ENCODE measurements at places on chromosomes 7 and 10.

- DNase-seq: no peak
Observed at GRCh38 chr10:43816351-43817321, 168.0 kb upstream of the ZNF32 start.

DNA sequence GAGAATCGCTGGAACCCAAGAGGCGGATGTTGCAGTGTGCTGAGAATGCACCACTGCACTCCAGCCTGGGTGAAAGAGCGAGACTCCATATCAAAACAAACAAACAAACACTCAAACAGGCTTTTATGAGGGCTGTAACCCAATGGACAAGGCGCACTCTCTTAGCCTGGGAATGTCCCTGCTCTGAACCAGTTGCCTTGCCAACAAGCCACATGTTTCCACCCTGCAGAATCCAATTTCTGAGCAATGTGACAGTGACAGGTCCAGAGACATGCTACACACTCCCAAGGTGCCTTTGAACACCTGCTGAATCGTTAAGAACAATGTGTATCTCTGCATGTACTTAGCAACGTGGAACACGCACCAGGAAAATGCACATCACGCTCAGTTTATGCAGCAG is 186.8 kb upstream of the AUTS2 start:
- no peak for DNase-seq

DNA sequence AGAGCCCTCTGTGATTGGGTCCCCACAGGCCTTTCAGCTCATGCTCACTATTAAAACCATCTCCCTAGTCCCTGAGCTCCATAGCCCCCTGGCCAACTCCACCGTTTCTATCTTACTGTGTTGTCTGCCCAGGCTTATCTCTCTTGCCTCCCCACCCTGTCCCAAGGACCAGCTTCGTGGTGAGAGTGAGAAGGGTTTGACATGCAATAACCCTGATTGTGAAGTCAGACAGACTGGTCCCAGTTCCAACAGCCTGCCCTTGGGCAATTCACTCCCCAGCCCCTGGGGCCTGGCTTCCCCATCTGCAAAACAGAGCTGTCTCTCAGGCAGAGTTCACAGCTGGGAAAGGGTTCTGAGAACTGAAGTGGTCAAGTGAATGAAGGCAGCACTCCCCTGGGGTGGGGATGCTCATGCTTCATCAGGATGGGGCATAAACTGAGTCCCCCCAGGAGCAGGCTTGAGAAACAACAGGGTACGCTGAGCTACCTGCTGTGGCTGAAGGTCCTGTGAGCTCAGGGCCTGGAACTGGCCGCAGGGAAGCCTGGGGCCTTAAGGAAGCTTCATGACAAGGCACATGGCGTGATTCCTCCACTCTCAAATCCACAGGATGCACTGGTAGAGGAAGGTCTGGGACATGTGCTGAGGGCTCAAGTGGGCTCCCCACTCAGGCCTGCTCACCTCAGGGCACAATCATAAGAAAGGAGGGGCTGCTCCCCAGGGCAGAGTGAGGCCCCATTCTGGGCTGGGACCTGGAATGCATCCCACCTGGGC is 1.8 kb upstream of the PPIF start:
- no peak for DNase-seq

DNA sequence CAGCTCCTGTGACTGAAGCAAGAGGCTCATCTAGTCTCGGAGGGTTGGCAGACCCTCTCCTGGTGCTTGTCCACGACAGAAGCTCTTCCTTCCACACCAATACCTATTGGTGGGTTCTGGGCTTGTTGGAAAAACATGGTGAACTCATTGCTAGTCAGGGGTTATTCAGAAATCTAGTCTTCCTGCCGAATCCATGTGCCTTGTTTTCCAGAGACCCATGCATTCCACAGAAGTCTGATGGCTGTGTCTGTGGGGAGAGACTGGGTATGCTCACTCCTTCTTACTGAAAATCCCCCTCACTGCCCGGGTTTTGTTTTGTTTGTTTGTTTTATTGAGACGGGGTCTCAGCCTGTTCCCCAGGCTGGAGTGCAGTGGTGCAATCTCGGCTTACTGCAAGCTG is 138.3 kb downstream of the DNAJB6 start:
- DNase-seq: no peak

DNA sequence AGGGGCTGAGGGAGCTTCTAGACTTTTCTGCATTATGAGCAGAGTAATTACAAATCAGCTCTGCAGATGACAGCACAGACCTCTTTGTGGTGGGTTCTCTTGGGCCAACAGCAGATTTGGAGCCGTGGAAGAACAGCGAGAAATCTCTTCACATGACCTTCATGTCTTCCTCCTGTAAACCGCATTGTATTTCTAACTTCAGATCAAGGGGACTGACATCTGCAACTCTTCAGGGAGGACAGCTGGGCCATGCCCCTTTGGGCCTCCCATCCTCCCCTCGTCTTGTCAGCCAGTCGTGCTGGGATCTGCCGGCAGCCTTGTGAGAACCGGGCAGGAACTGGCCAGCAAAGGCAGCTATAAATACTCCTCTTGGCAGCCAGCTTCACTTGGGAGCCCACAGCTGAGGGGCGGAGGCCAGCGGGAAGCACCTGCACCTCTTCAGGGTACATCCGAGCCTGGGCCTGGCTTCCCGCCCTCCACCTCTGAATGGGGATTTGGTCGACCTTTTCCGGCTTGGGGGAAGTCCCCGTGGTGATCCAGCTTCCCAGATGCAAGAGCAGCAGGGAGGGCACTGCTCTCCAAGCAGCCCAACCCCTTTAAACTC is 54.7 kb downstream of the STEAP1B start:
- DNase-seq: peak; percentile 76

DNA sequence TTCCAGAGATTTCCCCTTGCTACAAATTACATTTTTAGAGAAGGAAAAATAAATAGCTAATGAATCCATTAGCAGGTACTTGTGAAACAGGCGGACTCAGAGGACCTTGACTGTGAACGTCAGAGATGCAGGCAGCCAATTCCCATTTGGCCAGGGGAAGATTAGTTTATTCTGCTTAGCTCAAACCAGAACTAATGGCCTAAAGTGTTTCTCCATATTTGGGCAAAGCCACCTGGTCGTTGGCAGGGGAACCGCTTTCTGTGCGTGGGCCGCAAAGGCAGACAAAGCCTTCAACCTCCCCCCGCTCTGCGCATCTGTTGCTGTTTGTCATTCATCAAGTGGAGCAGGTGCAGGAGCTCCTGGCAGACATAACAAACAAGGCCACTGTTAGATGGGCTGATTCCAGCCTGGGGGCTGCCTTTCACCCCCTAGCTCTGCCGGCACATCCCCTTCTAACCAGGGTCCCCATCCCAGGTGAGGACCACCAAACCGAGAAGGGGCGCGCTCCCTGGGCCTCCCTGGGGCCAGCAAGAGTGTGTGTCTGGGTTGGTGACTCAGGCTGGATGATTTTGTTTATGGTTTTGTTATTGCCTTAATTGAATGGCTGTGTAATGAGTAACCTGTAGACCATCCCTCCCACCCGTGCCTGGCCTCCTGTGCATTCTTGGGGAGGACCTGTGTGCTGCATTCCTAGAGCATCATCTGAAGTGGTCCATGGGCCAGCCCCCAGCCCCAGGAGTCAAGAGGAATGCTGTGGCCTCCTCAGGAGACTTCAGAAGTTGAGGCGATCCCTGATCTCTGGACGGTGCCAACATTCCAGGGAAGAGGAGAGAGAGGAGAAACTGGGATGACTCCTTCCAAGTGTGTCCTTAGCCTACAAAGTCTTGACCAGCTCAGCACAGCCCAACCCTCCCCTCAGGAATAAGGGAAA is 14.5 kb upstream of the CPA1 start:
- peak; percentile 100 for DNase-seq

GRCh38 chr10:29517352-29517923 is 117.3 kb downstream of the SVIL start:
- peak; percentile 0 for DNase-seq

- no peak for DNase-seq
Observed at GRCh38 chr10:7121154-7121797, 289.6 kb downstream of the SFMBT2 start.

- DNase-seq: no peak
Observed at GRCh38 chr7:95694334-95694733, 78.0 kb upstream of the DYNC1I1 start.

- DNase-seq: no peak
Observed at GRCh38 chr10:49285232-49285631, 13.7 kb upstream of the C10orf71 start.

DNA sequence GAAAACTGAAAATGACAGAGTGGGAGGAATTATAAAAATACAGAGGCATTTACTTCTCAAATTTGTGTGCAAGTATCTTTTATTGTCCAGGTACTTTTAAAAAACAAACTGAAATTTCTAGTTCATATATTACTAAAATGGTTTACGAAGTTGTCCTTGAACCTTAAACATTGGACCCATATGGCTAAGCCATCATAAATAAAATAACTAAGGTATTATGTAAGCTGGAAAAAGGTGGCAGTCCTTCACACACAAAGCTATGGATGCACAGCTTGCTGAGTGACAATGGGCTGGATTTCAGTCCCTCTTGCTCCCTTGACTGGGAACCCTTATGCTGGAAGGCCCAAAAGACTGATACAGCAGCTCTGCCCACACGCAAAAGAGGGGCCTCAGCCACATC is 66.1 kb downstream of the COBL start:
- no peak for DNase-seq

GRCh38 chr10:101066896-101067355 is 5.1 kb downstream of the KAZALD1 start:
- DNase-seq: no peak

- DNase-seq: no peak
Observed at GRCh38 chr10:34163075-34163905, 651.8 kb downstream of the PARD3 start.

DNA sequence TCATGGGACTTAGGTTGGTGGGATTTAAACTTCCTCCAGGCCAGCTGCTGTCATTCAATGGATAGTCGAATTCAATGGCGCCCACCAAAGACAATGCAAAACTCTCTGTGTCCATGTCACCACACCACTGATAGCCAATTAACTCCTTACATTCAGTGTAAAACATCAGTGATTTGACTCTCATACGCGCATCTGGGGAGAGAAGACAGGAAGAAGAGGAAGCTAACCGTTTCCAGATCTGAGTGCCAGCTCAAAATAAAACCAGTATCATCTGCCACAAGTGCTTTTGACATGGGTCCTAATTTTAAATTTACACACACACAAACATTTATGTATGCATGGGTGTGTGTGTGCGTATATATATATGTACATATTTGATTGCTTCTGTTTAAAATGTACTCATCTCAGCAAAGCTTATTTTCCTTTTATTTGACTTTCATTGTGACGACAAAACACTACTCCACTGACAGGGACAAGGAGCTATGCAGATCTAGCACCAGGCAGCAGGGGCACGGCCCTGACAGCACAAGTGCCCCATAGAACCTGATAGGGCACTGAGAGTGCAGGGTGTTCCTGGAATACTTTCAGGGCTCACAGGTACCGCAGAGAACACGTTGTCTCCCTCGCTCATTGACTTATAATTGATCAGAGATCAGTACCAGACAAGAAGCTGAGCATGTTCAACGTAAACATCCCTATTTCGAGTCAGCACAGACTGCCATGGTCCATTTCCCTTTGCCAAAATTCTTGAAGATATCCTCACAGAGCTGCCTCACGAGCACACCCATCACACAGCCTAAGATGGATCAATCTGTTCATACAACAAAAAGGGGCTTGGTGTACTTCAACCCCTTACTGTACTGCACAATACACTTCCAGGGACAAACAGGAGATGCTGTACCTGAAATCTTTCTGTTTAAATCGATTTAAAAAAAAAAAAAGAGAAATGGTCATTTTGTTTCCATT is 176.1 kb downstream of the COBL start:
- no peak for DNase-seq

- no peak for DNase-seq
Observed at GRCh38 chr7:87216701-87217508, 2.6 kb downstream of the TMEM243 start.

DNA sequence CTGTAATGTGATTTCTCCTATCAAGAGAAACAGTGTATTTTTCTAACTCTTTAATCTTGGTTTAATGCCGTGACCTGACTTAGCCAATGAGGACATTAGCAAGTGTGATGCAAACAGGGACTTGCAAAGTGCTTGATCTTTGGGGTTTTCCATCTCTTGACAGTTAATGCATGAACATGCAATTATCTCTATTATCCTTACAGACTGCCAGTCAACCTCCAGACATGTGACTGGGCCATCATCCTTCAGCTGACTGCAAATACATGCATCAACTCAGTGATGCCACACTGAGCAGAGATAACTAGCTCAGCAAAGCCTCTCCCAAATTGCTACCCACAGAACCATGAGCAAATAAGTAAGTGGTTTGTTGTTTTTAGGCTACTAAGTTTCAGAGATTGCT is 409.6 kb downstream of the GPAM start:
- no peak for DNase-seq
